ENCODE measurements at places on chromosomes 2 and 18.

DNA sequence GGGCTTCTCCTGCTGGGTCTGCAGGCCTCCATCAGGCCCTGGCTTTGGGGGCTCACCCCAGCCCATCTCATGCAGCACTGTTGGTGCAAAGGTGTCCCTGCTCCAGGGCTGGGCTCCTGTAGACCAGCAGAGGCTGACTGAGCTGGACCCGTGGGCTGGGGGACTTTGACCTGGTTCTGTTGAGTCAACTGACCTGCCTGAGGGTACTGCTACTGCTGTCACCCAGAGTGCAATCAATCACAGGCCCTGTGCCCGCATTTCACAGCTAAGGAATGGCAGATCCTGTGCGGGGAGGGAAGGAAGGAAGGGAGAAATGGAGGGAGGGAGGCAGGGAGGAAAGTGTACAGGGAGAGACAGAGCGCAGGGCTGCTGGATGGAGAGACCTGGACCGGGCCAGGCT, 136.8 kb downstream of the TPO start:
- DNase-seq, result no peak

- peak; percentile 21 for DNase-seq
Observed at GRCh38 chr2:217106650-217107014, 246.8 kb upstream of the TNP1 start.

GRCh38 chr2:233915128-233915527, 2.0 kb upstream of the TRPM8 start:
- DNase-seq, result no peak

DNA sequence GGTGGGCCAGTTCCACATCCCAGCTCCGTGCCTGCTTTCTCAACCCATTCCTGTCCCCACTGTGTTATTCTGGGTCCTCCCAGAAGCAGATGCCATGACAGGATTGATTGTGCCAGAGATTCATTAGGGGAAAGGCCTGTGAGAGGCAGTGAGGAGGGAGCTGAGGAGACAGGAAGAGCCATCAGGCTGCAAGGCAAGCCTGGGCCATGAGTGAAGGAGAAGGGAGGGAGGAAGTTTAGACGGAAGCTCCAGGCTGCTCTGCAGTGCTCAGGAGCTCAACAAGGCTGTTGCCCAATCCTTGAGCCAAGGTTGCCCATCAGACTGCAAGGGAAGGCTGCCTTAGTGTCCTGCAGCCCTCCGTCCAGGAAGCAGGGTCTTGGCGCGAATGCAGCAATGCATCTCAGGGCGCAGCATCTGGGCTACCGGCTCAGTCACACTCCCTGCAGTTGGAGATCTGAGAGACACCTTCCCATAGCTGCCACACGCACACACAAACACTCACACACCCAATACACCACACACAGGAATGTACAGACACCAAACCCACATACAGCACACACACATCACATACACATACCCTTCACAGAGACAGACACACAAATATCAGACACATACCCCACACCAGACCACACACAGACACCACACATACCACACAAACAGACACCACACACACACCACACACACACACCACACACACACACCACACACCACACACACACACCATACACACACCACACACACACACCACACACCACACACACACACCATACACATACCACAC, 139.5 kb upstream of the NDUFV2 start:
- DNase-seq, result no peak

DNA sequence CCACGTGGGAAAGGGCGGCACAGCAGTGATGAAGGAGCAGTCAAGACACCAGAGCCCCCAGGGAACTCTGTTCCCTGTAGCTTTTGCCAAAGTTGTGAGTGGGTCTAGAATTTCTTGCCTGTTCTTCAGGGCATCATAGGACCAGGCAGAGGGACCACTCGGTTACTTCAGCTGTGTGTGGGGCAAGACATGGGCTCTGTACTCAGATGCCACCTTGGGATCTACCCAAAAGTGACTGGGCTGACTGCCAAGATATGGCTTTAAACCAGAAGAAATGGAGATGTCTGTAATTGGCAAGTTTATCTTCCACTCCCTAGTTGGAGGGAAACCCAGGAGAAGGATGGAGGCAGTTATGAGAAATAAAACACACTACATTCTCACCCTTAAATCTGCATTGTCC, 29.6 kb downstream of the KCNF1 start:
- DNase-seq, result no peak

GRCh38 chr2:240300840-240301239, 134.6 kb upstream of the GPC1 start:
- no peak for DNase-seq

- DNase-seq, result no peak
Observed at GRCh38 chr2:70692256-70692655, 75.7 kb downstream of the ADD2 start.

DNA sequence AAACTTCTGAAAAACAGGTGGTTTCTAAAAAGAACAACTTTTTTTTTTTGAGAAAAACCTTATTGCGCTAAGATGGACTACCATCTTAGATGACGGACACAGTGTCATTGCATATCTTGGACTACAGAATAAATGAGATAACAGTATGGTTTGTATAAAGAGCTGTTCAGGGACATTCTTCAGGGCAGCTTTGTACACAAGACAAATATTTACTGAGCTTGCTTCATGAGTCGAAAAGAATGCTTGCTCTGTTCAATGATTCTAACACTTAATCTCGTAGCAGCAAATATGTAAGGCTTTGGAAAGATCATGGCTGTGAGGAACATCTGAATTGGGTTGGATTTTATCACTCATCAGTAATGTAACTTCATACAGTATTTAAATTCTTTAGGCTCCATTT, 282.5 kb upstream of the CWC22 start:
- DNase-seq, result no peak

DNA sequence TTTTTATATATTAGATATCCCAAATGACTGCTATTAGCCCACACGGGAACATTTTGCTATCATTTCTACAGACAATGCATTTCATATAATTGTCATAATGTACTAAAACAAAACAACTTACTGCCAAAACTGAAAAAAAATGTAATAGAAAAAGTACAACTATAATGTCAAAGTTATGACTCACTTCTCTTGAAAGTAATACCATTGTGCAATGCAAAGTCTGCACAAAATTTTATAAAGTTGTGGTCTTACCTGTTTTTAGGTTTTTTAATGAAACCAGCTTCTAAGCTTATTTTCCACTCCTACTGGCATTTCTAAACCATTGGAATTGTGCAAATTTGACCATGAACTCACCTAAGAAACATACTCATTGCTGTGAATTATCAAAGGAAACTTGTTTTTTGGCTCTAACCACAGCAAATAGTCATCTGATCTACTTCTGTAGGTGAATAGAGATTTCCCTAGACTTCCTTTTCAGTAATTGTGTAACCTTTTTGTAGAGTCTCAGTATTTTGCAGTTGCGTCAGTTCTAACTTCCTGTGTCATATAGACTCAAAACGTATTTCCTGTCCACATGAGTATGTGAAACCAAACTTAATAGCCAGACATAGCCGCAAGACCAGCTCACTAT, 31.9 kb upstream of the TFPI start:
- peak; percentile 53 for DNase-seq

DNA sequence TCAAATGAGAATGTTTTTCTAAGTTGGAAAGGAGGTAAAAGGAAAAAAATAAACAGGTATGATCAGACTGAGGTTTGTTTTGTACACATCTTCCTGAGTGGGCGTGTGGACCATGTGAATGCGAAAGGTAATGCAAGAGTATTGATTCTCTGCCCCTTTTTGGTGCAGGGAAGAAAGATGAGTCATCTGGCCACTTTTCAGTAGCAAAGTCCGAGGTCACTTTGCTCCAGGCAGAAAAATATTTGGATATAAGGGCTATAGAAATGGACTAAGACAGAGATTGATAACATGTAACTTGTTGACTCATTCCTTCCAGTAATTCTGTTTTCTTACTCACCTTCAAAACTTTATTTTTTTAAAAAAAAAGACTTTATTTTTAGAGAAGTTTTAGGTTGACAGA, 130.5 kb downstream of the DSEL start:
- DNase-seq, result no peak

DNA sequence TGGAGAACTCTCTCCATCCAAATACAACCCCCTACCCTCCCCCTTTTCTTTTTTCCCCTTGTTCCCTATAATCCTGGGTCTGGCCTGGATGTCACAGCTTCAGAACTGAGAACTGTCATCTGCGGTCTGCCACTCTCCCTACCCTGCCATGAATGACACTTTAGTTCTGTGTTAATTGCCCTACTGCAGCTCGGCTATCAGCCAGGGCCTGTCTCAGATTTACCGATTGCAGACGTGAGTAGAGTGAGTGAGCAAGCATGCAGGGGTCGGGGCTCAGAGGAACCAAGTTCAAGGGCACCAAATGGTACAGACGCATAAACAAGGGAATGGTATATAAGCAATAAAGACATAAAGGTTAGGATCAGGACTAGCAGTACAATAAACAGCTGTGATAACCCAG, 967.8 kb downstream of the BCL11A start:
- DNase-seq, result no peak

- DNase-seq, result peak; percentile 28
Observed at GRCh38 chr2:227325839-227326195, 766 bp downstream of the MFF start.

DNA sequence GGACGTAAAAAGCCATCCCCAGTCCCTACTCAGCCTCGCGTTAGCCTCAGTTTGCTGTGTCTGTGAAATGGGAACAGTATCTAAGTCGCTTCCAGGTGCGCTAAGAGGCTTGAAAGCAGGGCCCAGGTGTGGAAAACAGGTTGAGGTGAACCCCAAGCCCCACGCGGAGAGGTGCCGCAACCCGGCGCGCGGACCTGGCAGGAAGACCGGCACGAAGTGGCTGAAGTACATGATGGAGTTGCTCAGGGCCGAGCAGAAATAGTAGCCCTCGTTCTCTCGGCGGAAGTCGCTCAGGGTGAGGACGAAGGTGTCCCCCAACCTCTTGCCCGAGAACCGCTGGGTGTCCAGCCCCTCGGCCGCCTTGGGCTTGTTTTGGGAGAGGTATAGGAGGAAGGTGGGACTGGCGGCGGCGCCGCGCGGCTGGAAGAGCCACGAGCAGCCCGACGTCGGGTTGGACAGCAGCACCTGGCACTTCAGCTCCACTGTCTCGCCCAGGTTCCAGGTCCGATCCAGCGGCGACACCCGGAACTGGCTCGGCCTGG, 508 bp downstream of the CD8A start:
- no peak for DNase-seq

DNA sequence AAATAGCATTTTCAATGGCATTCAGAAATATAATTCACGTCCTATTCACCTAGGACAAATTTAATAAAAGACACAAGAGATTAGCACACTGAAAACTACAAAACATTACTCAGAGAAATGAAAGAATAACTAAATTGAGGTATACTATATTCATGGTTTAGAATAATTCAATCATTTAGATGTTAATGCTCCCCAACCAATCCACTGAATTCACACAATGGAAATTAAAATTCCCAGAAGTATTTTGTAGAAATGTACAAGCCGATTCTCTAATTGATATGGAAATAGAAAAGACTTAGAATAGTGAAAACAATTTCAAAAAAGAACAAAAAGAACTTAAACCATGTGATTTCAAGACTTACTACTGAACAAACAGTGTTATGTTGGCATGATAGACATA, 212.2 kb downstream of the ZEB2 start:
- no peak for DNase-seq
